LHCN-M2 (cell line): ENCODE measurements at places on chromosomes 5 and 9. TPM values are rescaled to one million over a fixed set of nuclear protein-coding genes. Genes with fewer than 3 reads are reported as not detected.
A peak's percentile ranks its signal among the peaks of the same experiment; 100 is the strongest.

- DNase-seq, result no peak
Measured at GRCh38 chr5:17317473-17317872, 100.0 kb downstream of the BASP1 start.

The FAM219A gene
- 13.0 and 17.6 TPM in 2 replicates for total RNA-seq

The TMEM141 gene
- total RNA-seq, result 61.2 and 76.3 TPM in 2 replicates

- peak; percentile 22 for DNase-seq
Measured at GRCh38 chr5:62093976-62094375, 212.0 kb upstream of the KIF2A start.

The TMC1 gene
- total RNA-seq, result not detected in 2 replicates

DNA sequence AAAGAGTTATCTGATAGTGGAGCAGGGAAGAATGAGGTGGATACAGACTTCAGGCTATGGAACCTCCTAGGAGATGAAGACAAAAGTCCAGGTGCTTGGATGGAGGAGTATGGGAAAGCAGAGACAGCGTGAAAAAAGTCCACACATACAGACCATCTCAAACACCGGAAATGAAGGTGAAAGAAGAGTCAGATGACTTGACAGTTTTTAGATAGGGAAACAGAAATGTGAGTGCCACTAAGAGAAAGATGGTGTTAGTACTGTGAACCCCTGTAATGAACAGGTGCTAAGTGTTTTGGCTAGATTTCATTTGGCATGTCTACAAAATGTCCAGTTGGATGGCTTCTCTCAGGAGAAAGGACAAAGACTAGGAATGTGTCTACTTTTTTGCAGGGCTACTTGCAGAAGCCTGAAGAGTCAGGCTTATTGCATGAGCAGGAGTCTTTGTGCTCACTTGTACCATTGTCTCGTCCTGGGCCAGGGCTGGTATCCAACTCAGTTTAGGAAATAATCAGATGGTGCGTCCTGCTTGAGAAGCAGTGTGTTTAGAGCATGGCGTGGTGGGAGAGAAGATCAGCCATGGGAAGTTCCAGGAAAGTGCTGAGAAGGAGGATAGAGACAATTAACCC lies 90.6 kb upstream of the STARD4 start:
- DNase-seq, result no peak

The NDST1 gene
- total RNA-seq, result 78.6 and 83.6 TPM in 2 replicates

DNA sequence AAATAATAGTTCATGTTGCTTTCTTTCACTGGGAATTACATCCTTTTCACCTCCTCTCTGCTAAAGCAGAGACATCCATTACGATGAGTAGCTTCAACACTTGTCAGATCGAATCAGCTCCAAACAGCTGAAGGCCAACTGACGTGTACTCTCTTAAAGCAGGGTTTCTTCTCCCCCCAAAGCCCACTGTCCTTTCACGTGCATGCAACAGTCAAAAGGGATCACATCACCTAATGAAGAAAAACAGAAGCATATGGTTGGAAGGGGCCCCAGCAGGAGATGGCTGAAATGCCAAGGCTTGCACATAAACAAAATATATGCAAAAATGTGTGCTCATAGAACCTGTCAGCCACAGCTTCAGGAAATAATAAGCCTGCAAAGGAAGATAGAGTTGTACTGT lies 421.6 kb downstream of the ANXA1 start:
- no peak for DNase-seq

The ATOSB gene
- 34.8 and 36.0 TPM in 2 replicates for total RNA-seq

GRCh38 chr5:73605223-73606087 lies 20.5 kb upstream of the ARHGEF28 start:
- peak; percentile 57 for DNase-seq

GRCh38 chr9:75152416-75152815 lies 64.1 kb downstream of the OSTF1 start:
- DNase-seq, result no peak

DNA sequence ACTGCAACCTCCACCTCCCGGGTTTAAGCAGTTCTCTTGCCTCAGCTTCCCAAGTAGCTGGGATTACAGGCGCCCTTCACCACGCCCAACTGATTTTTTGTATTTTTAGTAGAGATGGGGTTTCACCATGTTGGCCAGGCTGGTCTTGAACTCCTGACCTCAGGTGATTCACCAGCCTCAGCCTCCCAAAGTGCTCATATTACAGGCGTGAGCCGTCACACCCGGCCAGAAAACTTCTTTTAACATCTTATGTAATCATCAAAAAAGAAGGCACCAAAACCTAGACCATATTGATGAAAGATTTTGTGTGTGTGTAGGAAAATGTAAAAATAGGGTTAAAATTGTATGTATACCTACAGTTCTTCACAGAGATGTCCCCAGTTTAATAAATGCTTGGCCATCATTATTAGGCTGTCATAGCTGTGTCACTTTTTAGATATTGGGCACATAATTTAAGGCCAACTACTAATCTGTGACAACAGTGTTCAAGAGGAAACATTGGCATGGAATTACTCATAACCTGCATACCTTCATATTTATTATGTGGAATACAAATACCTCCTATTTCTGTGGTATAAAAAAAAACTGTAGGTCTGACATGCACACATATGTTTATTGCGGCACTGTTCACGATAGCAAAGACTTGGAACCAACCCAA lies 44.4 kb downstream of the RAD50 start:
- peak; percentile 59 for DNase-seq

GRCh38 chr5:180128671-180129261 lies 57.2 kb upstream of the RNF130 start:
- DNase-seq, result no peak

DNA sequence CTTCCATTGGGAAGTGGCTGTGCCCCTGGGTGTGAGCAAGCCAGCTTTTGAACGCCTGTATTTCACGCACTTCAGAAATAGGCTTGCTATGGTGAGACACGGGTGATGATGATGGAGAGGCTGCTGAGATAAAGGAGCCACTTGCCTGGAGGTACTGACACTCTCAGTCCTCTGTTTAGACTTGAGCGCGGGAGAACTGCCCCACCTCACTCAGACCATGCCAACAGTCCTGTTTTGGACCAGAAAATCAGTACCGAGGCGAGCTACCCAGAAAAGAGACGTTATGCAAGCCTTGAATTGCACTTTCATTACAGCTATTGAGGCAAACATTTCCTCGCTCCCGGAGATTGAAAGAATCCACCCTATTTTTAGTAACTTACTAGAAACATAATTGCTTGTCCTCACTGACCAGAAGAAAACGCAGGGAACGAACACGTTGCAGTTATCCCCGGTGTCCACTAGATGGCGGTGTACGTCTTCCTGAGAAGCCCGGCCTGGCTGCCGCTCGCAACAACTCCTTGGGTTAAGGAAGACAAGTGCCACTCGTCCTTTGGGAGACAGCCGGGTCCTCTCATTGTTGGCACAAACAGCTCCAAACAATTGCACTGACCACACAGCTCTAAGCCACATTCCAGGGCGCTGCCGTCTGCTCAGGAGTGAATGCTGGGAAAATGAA lies 142.4 kb downstream of the PSAT1 start:
- peak; percentile 81 for DNase-seq

The IFNB1 gene
- not detected in 2 replicates for total RNA-seq

The COL23A1 gene
- not detected in 2 replicates for total RNA-seq

- DNase-seq, result no peak
Measured at GRCh38 chr5:98521821-98522220, 251.6 kb upstream of the RGMB start.

The FRRS1L gene
- under 0.01 TPM in 1 of 2 replicates, not detected in the other for total RNA-seq

The SLCO6A1 gene
- not detected in 2 replicates for total RNA-seq

- no peak for DNase-seq
Measured at GRCh38 chr5:79507251-79508205, 6.4 kb downstream of the HOMER1 start.

The TGFBR1 gene
- total RNA-seq, result 53.6 and 58.0 TPM in 2 replicates

DNA sequence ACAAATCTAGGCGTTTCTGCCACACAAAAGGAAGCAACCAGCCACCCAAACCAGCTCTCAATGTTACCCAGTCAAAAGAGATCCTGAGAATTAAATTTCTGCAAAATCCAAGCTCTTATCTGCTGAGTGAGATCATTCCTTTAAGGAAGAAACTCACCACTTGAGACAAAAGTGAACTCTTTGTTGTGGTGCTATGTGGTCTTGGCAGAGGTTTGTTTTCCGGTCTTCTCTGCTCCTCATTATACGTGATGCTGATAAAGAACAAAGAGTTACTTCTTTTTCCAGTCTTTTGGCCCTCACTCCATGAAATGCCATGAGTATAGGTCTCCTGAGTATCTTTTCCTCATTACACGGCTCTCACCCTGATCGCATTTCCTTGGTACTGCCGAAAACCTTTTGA lies 82.1 kb downstream of the PRKACG start:
- no peak for DNase-seq

The HEMGN gene
- total RNA-seq, result not detected in 2 replicates

- no peak for DNase-seq
Measured at GRCh38 chr9:121645003-121645402, 6.4 kb upstream of the DAB2IP start.

The PCDHGC3 gene
- 96.0 and 98.3 TPM in 2 replicates for total RNA-seq

- no peak for DNase-seq
Measured at GRCh38 chr9:75607521-75607920, 283.0 kb upstream of the PCSK5 start.

The GDA gene
- total RNA-seq, result not detected in 2 replicates
